ENCODE measurements at places on chromosomes 12 and 14. TPM values are rescaled to one million over a fixed set of nuclear protein-coding genes. Genes with fewer than 3 reads are reported as not detected.
A peak's percentile ranks its signal among the peaks of the same experiment; 100 is the strongest.

DNA sequence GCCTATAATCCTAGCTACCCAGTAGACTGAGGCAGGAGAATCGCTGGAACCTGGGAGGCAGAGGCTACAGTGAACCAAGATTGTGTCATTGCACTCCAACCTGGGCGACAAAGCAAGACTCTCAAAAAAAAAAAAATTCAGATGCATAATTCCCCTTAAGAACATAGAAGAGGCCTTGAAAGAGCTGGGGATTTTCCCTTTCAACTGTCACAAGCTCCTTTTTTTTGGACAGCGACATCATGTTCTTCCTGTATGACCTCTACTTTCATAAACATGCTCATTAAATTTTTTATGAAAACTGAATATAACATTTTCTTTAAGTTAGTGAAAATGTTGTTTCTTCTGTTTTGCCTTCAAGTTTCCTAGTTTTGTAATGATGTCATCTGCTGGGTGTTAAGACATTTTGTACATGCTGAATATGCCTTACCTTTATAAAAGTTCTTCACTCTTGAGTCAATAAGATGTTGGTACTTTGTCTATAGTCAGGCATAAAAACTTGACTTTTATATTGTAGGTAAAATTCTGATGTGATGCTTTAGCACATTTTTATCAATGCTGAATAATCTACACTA lies 76.0 kb downstream of the PTHLH start:
- DNase-seq = no peak

The CLEC1B gene
- not detected for total RNA-seq

DNA sequence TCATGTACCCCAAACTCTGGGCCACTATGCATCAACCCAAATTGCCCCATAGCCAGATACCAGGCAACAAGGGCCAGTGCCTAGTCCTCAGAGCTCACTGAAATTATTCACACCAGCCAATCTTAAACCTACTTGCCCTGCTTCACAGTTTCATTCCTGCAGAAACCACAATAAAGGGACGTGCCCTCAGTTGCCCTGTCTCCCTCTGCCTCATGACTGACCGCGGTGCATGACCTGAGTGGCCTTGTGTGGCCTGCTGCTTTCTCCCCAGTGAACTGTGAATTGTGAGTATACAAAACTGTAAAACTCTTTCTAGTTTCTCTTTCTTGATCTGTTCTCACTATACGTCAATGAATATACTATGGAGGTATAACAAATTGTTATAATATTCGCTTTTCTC lies 490.9 kb upstream of the MIS18BP1 start:
- peak; percentile 37 for DNase-seq

The TMEM253 gene
- 0.47 TPM for total RNA-seq

DNA sequence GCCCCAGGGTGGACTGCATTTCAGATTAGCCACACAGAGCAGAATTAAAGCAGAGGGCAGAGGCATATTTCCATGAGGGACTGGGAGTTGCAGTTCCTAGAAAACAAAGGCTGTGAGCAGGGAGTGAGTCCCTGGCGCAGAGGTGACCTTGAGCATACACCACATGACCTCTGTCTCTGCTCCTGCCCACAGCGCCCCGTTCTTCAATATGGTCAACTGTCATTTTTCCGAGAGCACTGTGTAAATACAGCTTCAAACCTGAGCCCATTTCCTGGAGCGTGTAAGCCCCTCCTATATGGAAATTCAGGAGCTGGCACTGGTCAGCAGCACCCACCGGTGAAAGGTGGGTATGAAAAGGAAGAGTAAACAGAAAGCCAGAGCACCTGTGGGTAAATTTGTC lies 192.2 kb upstream of the PELI2 start:
- no peak for DNase-seq

The RTL1 gene
- total RNA-seq = 0.58 TPM

The NID2 gene
- total RNA-seq = 22.2 TPM

DNA sequence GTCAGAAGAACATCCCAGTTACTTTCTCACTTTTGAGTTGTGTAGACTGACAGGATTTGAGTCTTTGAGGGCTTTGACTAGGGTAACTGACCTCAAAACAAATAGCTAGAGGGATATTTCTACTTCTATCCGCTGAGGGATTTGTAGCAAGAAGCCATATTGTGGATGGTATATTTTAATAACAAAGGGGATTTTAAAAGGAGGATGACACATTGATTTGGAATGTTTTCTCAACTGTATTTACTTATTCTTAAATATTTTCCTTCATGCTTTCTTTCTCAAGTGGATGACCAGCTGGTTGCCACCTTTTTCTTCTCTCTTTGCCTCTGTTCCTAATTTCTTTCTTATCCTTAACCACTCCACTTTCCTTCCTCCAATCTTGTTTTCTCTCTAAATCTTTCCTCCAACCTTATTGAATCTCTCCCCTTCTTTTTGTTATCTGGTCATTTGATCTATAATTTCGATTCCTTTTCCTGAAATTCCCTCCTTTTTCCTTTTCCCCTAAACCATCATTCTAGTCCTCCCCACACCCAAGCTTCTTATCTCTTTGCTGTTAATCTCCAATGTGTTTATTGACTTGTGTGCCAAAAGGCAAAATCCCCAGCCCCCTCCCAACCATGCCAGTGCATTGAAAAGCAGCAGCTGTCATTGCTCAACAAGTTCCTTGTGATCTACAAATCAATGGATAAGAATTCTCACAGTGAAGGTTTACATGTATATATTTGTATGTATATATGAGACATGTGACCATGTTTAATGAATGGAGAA lies 411.6 kb downstream of the RAD51B start:
- DNase-seq = no peak

- peak; percentile 58 for DNase-seq
These were observed 452.7 kb upstream of the PDE3A start for GRCh38 chr12:19915392-19916195.

- no peak for DNase-seq
These were observed 170.2 kb downstream of the ERC1 start for GRCh38 chr12:1161197-1161596.

The HHIPL1 gene
- 0.14 TPM for total RNA-seq

The SPIC gene
- not detected for total RNA-seq

The RESF1 gene
- total RNA-seq = 14.3 TPM

DNA sequence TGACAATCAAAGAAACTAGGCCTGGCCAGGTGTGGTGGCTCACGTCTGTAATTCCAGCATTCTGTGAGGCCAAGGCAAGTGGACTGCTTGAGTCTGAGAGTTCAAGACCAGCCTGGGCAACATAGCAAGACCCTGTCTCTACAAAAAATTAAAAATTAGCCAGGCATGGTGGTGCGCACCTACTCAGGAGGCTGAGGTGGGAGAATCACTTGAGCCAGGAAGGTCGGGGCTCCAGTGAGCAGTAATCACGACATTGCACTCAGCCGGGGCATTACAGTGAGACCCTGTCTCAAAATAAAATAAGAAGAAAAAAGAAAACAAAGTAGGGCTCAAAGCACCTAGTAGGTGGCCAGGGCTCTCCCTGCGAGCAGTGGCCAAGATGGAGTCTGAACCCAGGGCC lies 79.1 kb downstream of the CHGA start:
- DNase-seq = no peak

DNA sequence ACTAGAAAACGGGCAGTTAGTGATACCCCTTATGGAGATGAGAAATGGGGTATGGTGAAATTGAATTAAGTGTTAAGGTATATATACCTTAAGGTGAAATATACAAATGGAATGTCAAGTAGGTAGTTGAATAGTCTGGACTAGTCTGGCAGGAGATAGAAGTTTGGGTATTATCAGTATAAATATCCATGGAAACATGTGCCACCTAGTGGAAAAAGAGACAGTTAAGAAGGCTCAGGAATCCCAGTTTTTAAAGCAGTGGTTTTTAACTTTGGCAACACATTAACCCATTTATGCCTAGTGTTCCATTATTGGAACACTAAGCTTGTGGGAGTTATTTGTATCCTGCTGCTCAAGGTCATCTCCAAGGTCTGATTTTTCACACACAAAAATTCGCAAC lies 38.6 kb upstream of the TPH2 start:
- no peak for DNase-seq

GRCh38 chr12:623172-623864 lies 39.9 kb downstream of the NINJ2 start:
- DNase-seq = no peak

The FSCB gene
- 0.02 TPM for total RNA-seq

DNA sequence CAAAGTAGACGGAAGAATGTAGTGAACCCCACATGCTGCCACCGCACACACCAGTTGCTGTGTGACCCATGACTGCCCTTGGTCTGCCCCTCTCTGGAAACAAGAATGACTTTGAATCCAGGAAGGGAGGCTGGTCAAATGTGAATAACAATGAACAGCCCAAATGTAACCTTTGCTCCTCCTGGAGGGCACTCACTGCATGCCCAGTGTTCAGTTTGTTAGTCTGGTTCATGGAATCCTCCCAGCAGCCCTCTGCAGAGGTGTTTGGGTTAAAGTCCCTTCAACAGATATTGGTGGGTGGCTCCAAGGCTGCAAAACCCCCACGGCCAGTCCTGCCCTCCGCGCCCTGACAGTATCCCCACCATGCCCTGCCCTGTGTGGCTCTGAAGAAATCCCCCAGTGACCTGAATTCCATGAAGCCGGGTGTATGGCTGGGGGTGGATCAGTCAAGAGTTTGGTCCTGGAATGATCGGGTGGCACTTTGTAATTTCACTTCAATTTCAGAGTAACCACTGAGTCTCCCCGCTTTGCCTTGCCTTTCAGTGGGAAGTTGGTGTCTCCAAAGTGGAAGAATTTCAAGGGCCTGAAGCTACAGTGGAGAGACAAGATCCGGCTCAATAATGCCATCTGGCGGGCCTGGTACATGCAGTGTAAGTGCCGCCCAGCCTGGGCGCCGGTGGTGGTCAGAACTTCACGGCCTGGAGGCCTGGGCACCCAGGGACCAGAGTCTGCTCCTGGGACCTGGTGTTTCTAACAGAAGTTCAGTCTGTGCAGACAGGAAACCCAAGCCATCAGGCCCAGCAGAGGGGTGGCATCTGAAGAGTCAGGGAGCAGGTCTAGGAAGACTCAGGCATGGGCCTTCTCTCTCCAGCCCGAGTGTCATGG lies 47.1 kb downstream of the IL31 start:
- no peak for DNase-seq

DNA sequence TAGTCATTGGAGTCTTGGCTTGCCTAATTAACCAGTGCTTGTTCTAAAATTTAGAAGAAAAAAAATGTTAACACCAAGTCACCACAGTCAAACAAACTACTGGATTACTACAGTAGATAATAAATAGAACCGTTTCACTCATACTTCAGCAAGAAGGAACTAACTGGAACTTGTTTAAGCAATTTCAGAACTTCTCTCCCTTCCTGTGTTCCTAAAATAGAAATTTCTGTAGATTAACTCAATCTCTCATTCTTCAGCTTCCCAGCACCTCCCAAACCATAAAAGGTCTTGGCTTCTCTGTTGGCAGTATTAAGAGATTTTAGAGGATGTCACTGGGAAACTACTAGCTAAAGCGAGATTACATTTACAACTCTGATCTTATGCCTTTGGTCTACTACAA lies 18.6 kb downstream of the GNS start:
- no peak for DNase-seq

The NAA30 gene
- 15.7 TPM for total RNA-seq

GRCh38 chr14:90487031-90487430 lies 90.2 kb downstream of the CALM1 start:
- DNase-seq = peak; percentile 42

The CNIH1 gene
- 370 TPM for total RNA-seq

DNA sequence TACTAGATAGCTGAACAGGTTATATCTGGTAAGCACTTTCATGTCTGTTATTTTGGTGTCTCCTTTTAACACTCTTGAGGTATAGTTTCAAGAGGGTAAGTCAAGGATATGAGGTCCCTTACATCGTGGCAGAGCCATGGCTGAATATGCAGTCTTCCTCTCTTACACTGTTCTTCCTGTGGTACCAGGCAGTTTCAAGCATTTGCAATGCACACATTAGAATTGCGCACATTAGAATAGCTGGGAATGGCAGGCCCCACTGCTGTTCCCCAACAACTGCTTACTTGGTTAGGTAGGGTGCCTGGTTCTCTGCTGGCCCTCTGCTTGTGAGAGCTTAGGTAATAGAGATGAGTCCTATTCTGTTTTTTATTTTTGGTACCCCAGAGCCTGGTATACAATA lies 41.2 kb downstream of the TMTC2 start:
- DNase-seq = no peak

GRCh38 chr12:110543965-110544364 lies 39.2 kb downstream of the PPTC7 start:
- no peak for DNase-seq

GRCh38 chr14:99590746-99591555 lies 13.1 kb downstream of the CCDC85C start:
- peak; percentile 41 for DNase-seq

The LRTM2 gene
- not detected for total RNA-seq

DNA sequence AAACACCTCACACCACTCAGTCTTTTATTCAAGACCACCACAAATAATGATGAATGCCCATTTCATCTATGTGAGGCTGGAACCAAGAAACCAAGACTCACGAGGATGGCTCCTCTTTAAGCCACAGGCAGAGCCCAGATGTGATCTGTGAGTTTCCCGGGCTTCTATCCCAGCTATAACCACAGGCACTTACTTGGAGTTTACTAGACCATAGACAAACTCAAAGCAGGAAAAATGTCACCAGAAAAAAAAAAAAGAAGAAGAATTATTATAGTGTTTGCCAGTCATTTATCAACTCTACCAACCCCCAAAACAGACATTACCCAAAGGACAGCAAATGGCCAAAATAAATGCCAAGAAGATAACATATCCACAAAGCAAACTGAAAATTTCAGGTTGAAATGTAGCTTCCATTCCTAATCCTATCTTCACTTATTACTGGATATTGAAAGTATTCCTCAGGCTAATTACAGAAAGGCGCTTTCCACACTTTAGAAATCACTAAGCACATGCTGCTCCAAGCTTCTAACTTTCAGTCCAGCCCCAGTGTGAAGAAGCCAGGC lies 44.7 kb downstream of the ZFYVE1 start:
- DNase-seq = no peak

DNA sequence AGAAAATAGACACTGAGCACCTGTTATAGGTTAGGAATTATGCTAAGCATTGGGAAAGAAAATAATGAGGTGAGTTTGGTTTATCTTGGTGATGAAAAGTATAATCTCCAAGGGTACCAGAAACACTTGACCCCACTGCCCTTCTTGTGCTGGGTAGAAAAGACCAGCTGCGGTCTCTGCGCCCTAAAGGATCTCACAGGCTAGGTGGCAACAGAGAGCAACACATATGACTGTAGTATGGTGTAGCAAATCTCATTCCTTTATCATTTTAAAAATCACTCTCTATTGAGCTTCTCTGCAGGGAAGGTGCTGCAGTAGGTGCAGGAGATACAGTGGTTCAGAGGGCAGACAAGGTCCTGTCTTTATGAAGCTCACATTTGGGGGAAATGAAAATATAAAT lies 26.1 kb downstream of the NRXN3 start:
- no peak for DNase-seq

The PROX2 gene
- not detected for total RNA-seq

- DNase-seq = no peak
These were observed 171.7 kb downstream of the NRXN3 start for GRCh38 chr14:78341827-78342389.

DNA sequence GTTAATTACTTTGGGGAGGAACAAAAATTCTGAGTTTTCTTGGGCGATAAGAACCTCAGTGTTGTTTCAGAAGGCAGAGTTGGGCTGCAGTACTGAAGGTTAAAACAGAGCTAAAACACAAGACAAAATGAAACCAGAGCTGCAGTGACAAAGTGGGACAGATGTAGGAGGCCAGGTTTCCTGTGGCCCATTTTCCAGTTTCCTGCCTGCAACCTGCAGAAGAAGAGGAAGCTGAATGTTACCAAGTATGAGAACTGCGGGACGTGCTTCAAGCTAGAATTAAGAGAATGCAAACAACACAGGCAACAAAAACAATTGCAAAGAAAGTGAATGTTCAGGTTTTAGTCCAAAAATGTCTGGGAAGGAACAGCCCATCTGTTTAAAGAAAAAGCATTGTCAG lies 17.8 kb downstream of the ELK3 start:
- DNase-seq = no peak

- DNase-seq = peak; percentile 48
These were observed 52.4 kb downstream of the PHLDA1 start for GRCh38 chr12:75979181-75979580.
